SJSA1 (cell line): ENCODE measurements at places on chromosomes 11 and 22. TPM values are rescaled to one million over a fixed set of nuclear protein-coding genes. Genes with fewer than 3 reads are reported as not detected.

CNGA4 gene
- total RNA-seq = not detected in 2 replicates

SLC17A6 gene
- total RNA-seq = not detected in 2 replicates

SPI1 gene
- total RNA-seq = not detected in 2 replicates

MMP7 gene
- total RNA-seq = 0.34 TPM in 1 of 2 replicates, not detected in the other

OR51I1 gene
- not detected in 2 replicates for total RNA-seq

MFRP gene
- total RNA-seq = not detected in 2 replicates

LMF2 gene
- total RNA-seq = 34.7 and 53.5 TPM in 2 replicates

OR52E8 gene
- total RNA-seq = not detected in 2 replicates

ZNF215 gene
- total RNA-seq = not detected in 2 replicates

LRRN4CL gene
- total RNA-seq = 0.55 and 0.85 TPM in 2 replicates

TRIM51 gene
- total RNA-seq = not detected in 2 replicates

UBE4A gene
- 20.6 and 29.7 TPM in 2 replicates for total RNA-seq

OR4C12 gene
- not detected in 2 replicates for total RNA-seq

C11orf21 gene
- 0.11 TPM in 1 of 2 replicates, not detected in the other for total RNA-seq

MPST gene
- total RNA-seq = 37.3 and 38.3 TPM in 2 replicates

CECR2 gene
- not detected in 2 replicates for total RNA-seq

- DNase-seq = no peak
- H3K4me1 ChIP-seq = no peaks in the 10 kb centered on the region
- H3K27me3 ChIP-seq = no peaks in the 10 kb centered on the region
- H3K27ac ChIP-seq = no peak overlapping the region
- no peaks in the 10 kb centered on the region for H3K36me3 ChIP-seq
- H3K4me3 ChIP-seq = no peak overlapping the region
Observed at GRCh38 chr11:75087319-75088305, 9.1 kb downstream of the OR2AT4 start.

- peaks cover 28% of the 10 kb centered on the region for H3K4me1 ChIP-seq
- no peaks in the 10 kb centered on the region for H3K27me3 ChIP-seq
- no peaks in the 10 kb centered on the region for H3K36me3 ChIP-seq
Observed at GRCh38 chr11:67053896-67054329, 2.7 kb upstream of the RHOD start.

DNA sequence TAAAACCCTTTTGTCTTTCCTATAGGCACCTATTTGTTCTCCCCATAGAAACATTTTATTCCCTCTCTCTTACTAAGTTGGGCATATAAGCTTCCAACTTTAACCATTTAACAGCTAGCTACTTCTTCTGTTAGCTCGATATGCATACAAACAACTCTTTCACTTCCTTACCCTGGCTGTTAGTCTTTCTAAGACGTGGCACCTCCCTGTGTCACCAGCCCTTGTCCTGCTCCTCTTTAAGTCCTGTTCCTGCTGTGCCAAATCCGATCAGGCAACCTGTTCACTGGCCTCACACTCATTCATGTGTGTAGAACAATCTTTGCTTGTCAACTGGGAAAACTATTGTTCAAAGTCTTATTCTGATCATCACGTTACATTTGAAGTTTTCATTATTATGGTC lies 1376.1 kb upstream of the TENM4 start:
- no peak overlapping the region for H3K4me3 ChIP-seq
- H3K4me1 ChIP-seq = no peaks in the 10 kb centered on the region
- no peak for DNase-seq
- H3K27ac ChIP-seq = no peak overlapping the region
- no peaks in the 10 kb centered on the region for H3K36me3 ChIP-seq

DNA sequence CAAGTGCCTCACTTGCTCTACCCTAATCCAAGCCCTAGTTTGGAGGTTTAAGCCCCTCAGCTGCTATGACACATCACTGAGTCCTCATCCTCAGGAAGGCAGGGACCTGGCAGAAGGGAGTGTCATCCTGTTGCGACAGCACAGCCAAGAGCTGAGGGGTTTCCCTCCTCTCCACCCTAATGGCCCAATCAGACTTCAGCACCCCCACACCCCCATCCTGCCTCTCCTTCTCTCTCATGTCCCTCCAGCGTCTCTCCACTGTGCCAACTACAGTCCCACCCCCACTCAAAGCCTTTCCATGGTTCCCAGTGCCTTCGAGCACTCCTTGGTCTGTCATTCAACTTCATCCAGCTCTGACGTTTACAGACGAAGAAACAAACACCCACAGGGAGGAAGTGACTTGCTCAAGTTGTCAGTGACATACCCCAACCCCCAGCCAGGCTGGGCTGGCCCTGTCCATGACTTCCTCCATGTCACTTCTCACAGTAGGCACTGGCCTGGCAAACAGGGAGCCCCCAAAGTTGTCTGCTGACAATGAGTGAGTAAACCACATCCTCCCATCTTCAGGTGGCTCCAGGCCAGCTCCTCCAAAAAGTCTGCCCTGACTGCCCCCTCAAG lies 15.6 kb downstream of the ARAP1 start:
- no peak overlapping the region; the same call in 1 of the 2 replicates for H3K27ac ChIP-seq
- DNase-seq = no peak
- no peak overlapping the region for H3K4me3 ChIP-seq
- peaks cover 9% of the 10 kb centered on the region for H3K4me1 ChIP-seq
- no peaks in the 10 kb centered on the region for H3K27me3 ChIP-seq

- H3K36me3 ChIP-seq = no peaks in the 10 kb centered on the region
- no peak overlapping the region for H3K27ac ChIP-seq
- DNase-seq = no peak
- no peaks in the 10 kb centered on the region for H3K4me1 ChIP-seq
- no peak overlapping the region for H3K4me3 ChIP-seq
- H3K27me3 ChIP-seq = no peaks in the 10 kb centered on the region
Observed at GRCh38 chr11:49303080-49303479, 94.7 kb upstream of the FOLH1 start.

GRCh38 chr22:21698430-21699329 lies 32.9 kb downstream of the PPIL2 start:
- H3K36me3 ChIP-seq = peaks cover 35% of the 10 kb centered on the region
- H3K27ac ChIP-seq = peak overlapping the region; percentile 87
- no peaks in the 10 kb centered on the region for H3K27me3 ChIP-seq
- H3K4me1 ChIP-seq = peaks cover 52% of the 10 kb centered on the region

- peaks cover 42% of the 10 kb centered on the region for H3K4me1 ChIP-seq
- H3K27ac ChIP-seq = peak overlapping the region; percentile 91
- H3K36me3 ChIP-seq = peaks cover 53% of the 10 kb centered on the region
- peak; percentile 63 for DNase-seq
- peak overlapping the region; percentile 100 for H3K4me3 ChIP-seq
- H3K27me3 ChIP-seq = no peaks in the 10 kb centered on the region
Observed at GRCh38 chr22:19178065-19178656, 375 bp downstream of the SLC25A1 start.

- peak overlapping the region; percentile 73 for H3K27ac ChIP-seq
- H3K27me3 ChIP-seq = no peaks in the 10 kb centered on the region
- peaks cover 30% of the 10 kb centered on the region for H3K36me3 ChIP-seq
- H3K4me3 ChIP-seq = peak overlapping the region; percentile 59
- peaks cover 28% of the 10 kb centered on the region for H3K4me1 ChIP-seq
Observed at GRCh38 chr11:61815790-61816735, 740 bp downstream of the FADS1 start.

DNA sequence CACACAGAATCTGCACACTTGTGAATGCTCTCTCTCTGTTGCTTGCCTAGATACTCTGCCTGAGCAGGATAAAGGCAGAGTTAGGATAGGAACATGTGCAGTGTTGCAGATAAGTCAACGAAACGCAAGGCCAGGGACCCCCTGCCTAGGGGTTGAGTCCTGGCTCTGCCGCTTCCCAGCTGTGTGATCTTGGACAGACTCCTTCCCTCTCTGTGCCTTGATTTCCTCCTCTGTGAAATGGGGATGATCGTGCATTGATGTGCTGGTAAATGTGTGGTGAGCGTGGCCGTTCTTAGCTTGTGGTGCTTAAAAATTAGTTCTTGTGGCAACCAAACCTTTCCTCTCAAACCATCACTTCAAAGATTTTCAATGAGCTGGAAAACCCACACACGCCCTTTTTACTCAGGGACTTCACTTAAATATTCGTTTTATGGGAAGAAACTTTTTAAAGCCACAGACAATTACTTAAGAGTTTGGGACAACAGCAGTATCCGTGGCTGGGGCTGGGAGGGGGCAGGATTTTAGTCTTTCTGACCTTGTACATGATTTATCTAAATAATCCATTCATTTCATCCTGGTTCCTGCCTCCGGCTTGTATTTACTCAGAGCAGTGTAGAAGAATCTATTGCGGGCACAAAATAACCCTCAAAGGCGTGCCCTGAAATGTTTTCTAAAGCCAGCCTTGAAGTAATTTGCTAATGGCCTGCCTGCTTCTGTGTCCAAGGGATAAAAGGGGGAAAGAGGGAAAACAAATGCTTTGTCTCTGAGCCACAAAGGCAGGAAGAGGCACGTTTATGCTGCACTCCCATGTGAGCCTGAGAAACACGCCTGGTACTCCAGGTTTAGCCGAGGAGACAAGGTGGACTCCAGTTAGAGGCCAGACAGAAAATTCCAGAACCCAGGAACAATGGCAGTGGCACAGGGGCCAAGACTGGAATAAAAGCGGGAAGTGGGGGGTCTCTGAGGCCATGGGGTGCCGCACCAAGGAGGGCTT lies 85.0 kb upstream of the CRYBB3 start:
- peaks cover 6% of the 10 kb centered on the region; the same call in 1 of the 2 replicates for H3K27me3 ChIP-seq
- no peak overlapping the region for H3K4me3 ChIP-seq
- no peaks in the 10 kb centered on the region for H3K36me3 ChIP-seq
- H3K27ac ChIP-seq = no peak overlapping the region
- H3K4me1 ChIP-seq = peaks cover 7% of the 10 kb centered on the region

GRCh38 chr11:58567889-58568512 lies 7.7 kb downstream of the LPXN start:
- peaks cover 11% of the 10 kb centered on the region for H3K36me3 ChIP-seq
- H3K4me3 ChIP-seq = no peak overlapping the region
- no peaks in the 10 kb centered on the region; the same call in 1 of the 2 replicates for H3K4me1 ChIP-seq
- H3K27ac ChIP-seq = no peak overlapping the region
- H3K27me3 ChIP-seq = no peaks in the 10 kb centered on the region

GRCh38 chr11:117838901-117839300 lies 14.4 kb upstream of the FXYD2 start:
- H3K27me3 ChIP-seq = no peaks in the 10 kb centered on the region
- no peak for DNase-seq
- H3K36me3 ChIP-seq = no peaks in the 10 kb centered on the region
- H3K4me1 ChIP-seq = no peaks in the 10 kb centered on the region

DNA sequence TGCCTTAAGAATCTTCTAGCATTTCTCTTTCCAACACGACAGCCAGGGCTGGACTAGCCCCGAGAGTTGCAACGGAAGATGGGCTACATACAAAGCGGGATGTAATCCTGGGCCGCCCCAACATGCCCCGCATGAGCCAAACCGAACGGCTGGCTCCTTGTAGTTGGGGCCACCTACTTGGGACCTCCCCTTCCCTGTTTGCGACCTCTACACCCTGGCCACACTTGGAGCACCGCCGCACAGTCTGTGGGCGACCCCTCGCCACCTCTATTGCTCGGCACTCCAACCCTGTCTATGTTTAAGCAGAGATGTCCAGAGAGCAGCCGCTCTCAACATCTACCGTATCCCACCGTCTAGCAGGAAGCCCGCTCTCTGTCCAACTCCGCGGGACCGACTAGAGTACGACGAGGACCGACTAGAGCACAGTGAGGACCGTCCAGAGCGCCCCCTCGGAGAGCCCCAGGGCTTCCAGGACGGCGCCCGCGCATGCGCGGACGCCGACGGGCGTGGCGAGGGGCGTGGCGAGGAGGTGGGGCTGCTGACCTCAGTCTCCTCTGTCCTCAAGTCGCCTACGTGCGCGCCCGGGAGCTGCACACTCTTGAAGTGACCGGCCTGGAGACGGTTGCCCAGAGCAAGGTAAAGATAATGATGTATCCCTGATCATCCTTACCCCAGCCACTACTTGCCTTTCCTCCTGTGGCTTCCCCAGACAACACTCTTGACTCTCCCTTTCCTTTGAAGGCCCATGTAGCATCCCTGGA lies 32.3 kb downstream of the NEAT1 start:
- no peaks in the 10 kb centered on the region for H3K27me3 ChIP-seq
- peak overlapping the region; percentile 47 for H3K4me3 ChIP-seq
- H3K27ac ChIP-seq = peak overlapping the region; percentile 64
- H3K4me1 ChIP-seq = peaks cover 32% of the 10 kb centered on the region

GRCh38 chr11:810040-810567 lies 337 bp downstream of the RPLP2 start:
- H3K36me3 ChIP-seq = peaks cover 42% of the 10 kb centered on the region

- DNase-seq = no peak
- H3K27ac ChIP-seq = no peak overlapping the region
- no peaks in the 10 kb centered on the region for H3K36me3 ChIP-seq
- no peaks in the 10 kb centered on the region for H3K27me3 ChIP-seq
- H3K4me3 ChIP-seq = no peak overlapping the region
Observed at GRCh38 chr11:120030411-120030810, 107.5 kb downstream of the TRIM29 start.

- H3K4me3 ChIP-seq = no peak overlapping the region
- no peaks in the 10 kb centered on the region for H3K36me3 ChIP-seq
- H3K27me3 ChIP-seq = no peaks in the 10 kb centered on the region
- peak overlapping the region; percentile 95 for H3K27ac ChIP-seq
Observed at GRCh38 chr11:43934601-43935423, 7.6 kb upstream of the C11orf96 start.

DNA sequence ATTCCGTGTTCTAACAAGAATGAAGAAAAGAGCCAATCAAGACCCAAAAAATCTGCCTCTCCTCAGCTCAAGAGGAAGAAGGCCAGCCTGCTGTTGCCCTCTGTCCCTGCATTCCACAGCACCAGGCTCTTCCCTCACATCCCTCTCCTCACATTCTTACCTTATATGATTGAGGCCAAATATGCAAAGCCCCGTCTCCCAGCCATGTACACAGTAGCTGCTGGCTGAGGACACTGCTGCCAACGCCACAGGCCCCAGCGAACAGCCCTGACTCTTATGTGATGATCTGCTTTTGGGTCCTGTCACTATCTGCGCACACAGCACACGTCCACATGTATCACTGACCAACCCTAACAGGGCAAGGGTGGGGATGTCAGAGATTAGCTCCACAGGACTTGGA lies 60.2 kb downstream of the MICAL3 start:
- no peak overlapping the region for H3K4me3 ChIP-seq
- no peak for DNase-seq
- peaks cover 27% of the 10 kb centered on the region for H3K4me1 ChIP-seq
- H3K27me3 ChIP-seq = no peaks in the 10 kb centered on the region
- peaks cover 18% of the 10 kb centered on the region for H3K36me3 ChIP-seq
- H3K27ac ChIP-seq = no peak overlapping the region

GRCh38 chr22:22214819-22215329 lies 29.7 kb upstream of the VPREB1 start:
- no peaks in the 10 kb centered on the region for H3K4me1 ChIP-seq
- H3K27me3 ChIP-seq = peaks cover 26% of the 10 kb centered on the region
- no peaks in the 10 kb centered on the region for H3K36me3 ChIP-seq
- H3K4me3 ChIP-seq = no peak overlapping the region

- DNase-seq = no peak
- no peaks in the 10 kb centered on the region for H3K27me3 ChIP-seq
- H3K4me1 ChIP-seq = no peaks in the 10 kb centered on the region
- no peak overlapping the region for H3K27ac ChIP-seq
- no peaks in the 10 kb centered on the region for H3K36me3 ChIP-seq
- H3K4me3 ChIP-seq = no peak overlapping the region
Observed at GRCh38 chr22:47724751-47725150, 962.3 kb downstream of the TBC1D22A start.
